Large intestine (tissue), 12 donors: ENCODE measurements at places on chromosomes 4 and X. TPM values are rescaled to one million over a fixed set of nuclear protein-coding genes. Genes with fewer than 3 reads are reported as not detected.

Gene TRIML2
- not detected for polyA plus RNA-seq

Gene FRMD7
- not detected for polyA plus RNA-seq

Gene PHEX
- polyA plus RNA-seq = 0.55 TPM

Gene ADH1C
- polyA plus RNA-seq = 40.5 TPM

Gene PNMA3
- polyA plus RNA-seq = 65.1 TPM

Gene FAM47E
- polyA plus RNA-seq = 11.9 TPM

Gene RS1
- polyA plus RNA-seq = 0.03 TPM

Gene POU3F4
- not detected for polyA plus RNA-seq

Gene RCHY1
- 35.9 TPM for polyA plus RNA-seq

Gene TRIM60
- not detected for polyA plus RNA-seq

Gene FGFR3
- polyA plus RNA-seq = 228 TPM

Gene IL2
- 0.24 TPM for polyA plus RNA-seq

Gene MAGED4
- polyA plus RNA-seq = 23.9 TPM

Gene CT45A10
- polyA plus RNA-seq = not detected

Gene CTAG1B
- not detected for polyA plus RNA-seq

GRCh38 chrX:153411988-153412574 lies 809 bp downstream of the ZFP92 start:
- no peak for DNase-seq

GRCh38 chr4:32207456-32207855 lies 1487.3 kb downstream of the PCDH7 start:
- DNase-seq = no peak

GRCh38 chr4:4838051-4838935 lies 21.2 kb upstream of the MSX1 start:
- DNase-seq = no peak

DNA sequence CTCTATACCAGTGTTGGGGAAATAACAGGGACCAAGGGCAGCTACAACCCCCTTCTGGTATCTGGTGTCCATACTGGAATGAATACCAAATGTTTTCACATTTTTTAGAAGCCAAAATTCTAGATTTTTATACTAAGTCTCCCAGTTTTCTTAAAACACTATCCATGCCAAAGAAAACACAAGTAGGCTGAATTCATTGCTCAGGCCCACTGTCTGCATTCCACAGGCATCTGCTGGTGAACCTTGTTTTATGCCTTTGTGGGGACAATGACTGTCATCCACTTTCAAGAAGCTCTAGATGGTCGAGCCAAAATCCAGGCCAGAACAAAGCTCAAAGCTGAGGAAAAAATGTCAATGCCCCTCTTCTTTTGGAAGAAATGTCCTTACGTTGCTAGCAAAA lies 213.4 kb upstream of the RASGEF1B start:
- no peak for DNase-seq

- DNase-seq = no peak
Observed at GRCh38 chrX:134171661-134172587, 65.1 kb upstream of the CCDC160 start.

DNA sequence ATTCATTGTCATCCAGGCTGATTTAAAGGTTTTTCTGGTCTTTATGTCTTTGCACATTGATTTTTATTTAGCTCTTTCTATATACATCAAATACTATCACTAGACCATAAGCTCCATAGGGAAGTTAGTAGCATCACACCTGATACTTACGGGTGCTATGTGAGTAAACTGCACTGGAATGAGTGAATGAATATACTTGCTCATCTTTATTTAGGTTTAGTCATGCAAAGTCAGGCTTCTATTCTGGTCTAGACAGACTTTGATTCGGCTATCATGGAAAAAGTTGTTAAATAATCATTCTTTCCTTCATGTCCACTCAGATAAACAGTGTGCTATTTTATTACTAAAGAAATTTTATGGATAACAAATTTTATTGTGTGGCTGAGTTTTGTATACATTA lies 457.8 kb upstream of the PCDH7 start:
- no peak for DNase-seq

DNA sequence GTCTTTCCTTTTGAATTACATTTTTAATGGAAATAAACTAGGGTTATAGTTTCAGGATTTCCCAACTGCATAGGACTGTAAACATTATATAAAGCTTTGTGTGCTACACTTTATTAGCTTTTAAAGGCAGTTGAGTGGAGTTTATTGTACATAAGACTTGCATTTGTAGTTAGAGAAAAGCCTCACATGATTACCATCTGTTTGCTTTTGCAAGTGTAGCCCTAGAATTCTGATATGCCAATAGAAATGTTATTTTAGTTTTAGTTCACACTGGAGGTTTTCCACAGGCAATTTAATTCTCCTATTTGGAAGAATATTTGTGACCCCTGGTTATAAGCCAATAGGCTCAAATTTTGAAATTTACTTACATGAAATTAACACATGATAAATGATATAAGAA lies 41.3 kb upstream of the ANK2 start:
- no peak for DNase-seq

- no peak for DNase-seq
Observed at GRCh38 chrX:125651426-125651825, 331.8 kb downstream of the TEX13C start.

DNA sequence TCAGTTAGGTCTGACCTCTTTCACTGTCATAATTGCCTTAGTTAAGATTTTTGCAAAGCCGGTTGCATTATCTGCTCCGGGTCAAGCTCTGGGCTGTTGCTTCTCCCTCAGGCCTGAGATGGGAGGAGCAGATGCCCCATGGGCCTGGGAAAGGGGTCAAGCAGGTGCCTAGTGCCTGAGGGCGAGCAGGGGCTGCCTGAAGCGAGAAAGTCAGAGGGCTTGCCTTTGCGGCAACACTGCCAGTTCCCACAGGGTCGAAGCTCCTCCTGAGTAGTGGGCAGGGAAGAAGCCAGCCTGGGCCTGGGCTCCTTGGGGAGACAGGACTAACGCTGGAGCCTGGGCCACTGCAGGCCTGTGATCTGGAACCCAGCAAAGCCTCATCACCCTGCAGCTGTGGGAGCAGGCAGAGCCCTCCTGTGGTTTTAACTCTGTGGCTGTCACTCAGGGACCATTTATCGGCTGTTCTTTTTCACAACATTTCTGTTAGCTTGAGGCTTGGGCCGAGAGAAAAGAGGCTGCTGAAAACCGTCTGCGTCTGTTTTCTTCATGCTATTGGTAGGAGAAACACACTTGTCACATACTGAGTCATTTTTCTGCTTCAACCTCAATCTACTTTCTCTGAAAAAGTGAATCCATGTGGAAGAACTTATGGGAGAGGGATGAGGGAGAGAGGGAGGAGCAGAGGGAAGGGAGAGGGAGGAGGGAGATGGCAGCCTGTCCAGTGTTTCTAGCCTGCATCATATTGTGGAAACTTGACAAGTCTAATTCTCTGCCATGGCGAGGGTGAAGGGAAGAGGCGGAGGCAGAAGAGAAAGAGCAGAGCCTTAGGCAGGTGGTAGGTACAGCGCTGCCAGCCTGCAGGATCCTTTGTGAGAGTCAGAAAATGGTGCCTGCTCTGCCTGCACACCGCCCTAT lies 68.4 kb downstream of the RHOH start:
- no peak for DNase-seq

- DNase-seq = no peak
Observed at GRCh38 chrX:55787063-55787462, 69.5 kb downstream of the RRAGB start.

DNA sequence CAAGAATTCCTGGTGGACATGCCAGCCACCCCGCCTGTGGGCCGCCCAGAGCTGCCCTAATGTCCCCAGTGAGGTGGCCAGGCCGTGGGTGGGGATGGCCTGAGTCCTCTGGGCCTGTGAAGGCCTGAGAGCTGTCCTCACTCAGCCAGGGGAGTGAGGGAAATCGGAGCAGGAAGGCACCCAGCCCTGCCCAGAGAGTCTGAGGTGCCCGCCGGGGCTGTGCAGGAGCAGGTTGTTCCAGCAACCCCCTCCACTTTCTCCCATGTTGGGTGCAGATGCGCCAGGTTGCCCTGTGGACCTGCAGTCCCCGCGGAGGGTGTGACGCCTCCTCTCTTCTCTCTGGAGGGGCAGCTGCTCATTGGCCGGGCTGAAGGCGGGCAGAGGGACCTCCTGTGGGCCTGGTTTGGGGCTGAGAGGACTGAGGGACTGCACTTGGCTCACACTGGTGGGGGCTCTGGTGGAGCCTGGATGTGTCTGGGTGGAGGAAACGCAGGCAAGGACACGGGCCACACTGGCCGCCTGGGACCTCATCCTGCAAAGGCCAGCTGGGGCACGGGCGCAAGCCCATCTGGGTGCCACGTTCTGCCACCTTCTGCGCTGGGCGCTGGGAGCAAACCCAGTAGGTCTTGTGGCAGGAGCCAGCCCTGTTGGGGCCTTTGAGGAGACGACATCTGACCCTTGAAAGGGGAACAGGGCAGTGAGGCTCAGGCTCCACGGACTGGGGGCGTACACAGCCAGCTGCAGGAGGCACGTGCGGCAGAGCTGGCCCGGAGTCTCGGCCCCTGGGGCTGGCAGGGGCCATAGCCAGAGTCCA lies 14.0 kb downstream of the DOK7 start:
- no peak for DNase-seq

DNA sequence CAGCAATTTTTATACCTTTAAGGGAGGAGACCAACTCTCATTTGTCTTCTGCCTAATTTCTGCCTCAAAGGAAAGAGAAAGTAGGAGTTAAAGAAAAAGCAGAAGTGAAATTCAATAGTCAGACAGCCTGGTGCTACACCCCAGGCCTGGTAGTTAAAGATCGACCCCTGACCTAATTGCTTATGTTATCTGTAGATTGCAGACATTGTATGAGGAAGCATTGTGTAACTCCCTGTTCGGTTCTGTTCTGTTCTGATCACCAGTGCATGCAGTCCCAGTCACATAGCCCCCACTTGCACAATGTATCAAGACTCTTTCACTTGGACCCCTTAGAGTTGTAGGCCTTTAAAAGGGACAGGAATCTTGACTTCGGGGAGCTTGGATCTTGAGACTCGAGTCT lies 335.9 kb upstream of the AR start:
- no peak for DNase-seq

- DNase-seq = no peak
Observed at GRCh38 chr4:128471576-128471975, 184.0 kb upstream of the PGRMC2 start.

DNA sequence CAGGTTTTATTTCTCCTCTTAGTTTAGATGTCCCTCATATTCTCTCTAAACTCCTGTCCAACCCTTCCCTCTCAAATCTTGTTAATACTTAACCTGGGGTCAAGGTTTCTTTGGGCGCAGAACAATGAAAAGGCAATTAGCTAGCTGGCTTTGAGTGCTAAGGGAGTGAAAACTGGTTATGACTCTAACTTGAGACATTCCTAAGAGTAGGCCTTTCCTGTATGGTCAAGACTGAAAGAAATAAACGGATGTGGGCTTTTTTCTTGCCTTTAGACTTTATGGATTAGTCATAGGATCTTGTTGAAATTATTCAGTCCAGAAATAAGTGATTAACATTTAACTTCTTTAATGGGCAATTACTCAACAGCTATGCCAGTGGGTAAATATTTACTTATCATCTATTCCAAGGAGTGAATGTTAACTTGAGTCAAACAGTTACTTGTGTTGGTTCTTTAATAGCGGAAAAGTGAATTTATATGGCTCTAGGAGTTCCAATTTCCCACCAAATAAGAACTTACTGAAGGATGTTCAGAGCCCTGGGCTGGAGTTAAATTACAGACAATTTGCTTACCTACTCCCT lies 141.7 kb upstream of the SCML1 start:
- DNase-seq = no peak

DNA sequence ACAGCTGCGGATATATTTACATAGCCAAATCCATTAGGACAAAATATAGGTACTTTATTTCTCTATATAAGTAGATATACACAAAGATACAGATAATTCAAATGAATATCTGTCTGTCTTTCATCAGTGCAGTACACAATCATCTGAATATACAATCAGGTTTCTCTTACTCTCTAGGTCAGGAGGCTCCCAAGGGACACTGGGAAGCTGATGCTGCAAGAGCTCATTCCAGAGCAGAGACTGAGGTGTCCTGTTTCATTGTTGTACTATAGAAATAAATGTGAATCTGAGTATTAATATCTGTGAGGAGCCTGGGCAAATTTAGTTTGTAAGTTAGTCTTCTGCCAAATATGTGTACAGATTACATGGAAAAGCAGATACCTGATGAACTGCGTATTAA lies 4.2 kb downstream of the TLL1 start:
- DNase-seq = no peak

- DNase-seq = no peak
Observed at GRCh38 chr4:140358281-140358680, 15.2 kb upstream of the SCOC start.

- DNase-seq = no peak
Observed at GRCh38 chr4:145230726-145231125, 50.3 kb upstream of the OTUD4 start.

DNA sequence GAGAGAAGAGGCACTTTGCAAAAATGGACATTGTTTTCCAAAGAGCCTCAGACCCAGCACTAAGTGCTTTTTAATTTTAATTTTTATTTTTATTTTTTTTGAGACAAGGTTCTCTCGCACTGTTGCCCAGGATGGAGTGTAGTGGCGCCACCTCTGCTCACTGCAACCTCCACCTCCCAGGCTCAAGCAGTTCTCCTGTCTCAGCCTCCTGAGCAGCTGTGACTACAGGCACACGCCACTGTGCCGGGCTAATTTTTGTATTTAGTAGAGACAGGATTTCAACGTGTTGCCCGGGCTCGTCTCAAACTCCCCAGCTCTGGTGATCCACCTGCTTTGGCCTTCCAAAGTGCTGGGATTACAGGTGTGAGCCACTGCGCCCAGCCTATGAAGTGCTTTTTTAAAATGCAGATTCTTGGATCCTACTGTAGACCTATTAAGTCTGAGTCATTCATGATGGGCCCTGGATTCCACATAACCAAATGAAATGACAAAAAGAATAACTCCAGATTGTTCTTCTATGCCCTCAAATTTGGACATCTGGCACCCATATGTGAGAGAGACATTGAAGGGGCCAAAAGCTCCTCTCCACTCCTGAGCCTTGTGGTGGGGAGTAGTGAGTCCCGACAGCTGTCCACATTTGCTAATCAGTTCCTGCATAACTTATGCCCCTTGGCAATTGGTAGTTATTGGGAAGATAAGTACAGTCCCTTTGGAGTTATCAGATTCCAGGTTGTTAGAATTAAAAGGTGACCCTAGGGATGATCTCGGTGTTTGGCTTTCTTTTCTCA lies 3.6 kb downstream of the NOCT start:
- no peak for DNase-seq

DNA sequence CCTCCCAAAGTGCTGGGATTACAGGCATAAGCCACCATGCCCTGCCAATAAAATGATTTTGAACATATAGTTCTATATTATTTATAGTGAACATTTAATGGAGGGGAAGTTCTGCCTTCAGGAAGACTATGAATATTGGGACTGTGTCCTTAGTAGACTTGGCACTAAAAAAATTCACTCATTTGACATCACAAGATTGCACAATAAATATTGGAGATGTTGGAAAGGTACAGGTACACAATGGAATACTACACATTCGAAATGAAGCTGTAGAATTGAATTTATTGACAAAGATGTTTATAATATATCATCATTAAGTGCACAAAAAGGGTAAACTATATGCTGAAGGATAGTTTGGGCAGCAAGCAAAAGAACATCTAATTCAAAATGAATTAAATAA lies 13.0 kb upstream of the TMPRSS11E start:
- no peak for DNase-seq

- DNase-seq = no peak
Observed at GRCh38 chr4:169925678-169926077, 100.5 kb downstream of the MFAP3L start.
